ENCODE measurements at places on chromosomes 5 and 9.

DNA sequence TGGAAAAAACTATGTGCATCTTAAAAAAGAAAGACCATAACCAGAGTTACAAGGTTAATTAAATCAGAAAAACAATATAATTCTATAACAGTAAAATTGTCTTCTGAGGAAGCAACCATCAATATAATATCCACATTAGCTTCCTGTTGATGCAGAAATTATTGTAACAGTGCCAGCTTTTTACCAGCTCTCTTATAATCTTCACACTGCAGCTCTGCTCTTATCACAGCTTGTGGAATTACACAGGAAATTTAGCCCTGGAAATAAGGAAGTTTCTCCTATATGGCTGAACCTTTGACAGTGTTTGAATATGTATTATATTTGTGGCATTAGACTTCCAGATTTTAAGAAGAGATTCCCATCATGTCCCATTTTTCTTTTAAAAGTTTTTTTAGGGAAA, 49.1 kb upstream of the TEK start:
- DNase-seq: no peak

GRCh38 chr5:151904127-151904526, 20.5 kb downstream of the GLRA1 start:
- no peak for DNase-seq

GRCh38 chr5:143055596-143056338, 285.6 kb downstream of the ARHGAP26 start:
- no peak for DNase-seq

DNA sequence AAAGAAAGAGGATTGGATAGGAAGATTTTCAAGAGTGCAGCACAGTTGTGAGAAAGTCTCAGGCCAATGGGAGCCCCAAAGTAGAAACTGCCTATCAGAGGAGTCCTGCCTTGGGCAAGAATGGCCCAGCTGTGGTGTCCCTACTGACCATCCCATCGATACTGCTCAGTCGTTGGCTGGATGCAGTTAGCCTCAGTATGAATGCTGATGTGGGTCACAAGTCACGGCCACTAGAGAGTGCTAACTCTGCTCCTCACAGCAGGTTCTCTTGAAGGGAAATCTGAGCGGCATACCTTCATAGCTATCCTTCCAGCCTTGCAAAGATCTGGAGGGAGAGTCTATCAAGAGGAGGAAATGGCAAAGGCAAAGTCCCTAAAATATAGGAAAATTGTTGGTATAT, 11.6 kb upstream of the CETN3 start:
- DNase-seq: no peak

GRCh38 chr5:29051509-29051908, 2013.1 kb upstream of the CDH9 start:
- no peak for DNase-seq
